T-helper 2 cell treated with Interferon-gamma antibody and Interleukin-4, amounts not matched to agents 100 ng/mL and 5 ng/mL, for 36 hours (primary cell): ENCODE measurements at places on chromosomes 12 and 14. TPM values are rescaled to one million over a fixed set of nuclear protein-coding genes. Genes with fewer than 3 reads are reported as not detected.

Gene ASCL1
- total RNA-seq, result not detected in 2 replicates

Gene NOVA1
- total RNA-seq, result 0.07 and 0.25 TPM in 2 replicates

Gene GPR84
- total RNA-seq, result 0.32 and 0.39 TPM in 2 replicates

Gene RPGRIP1
- total RNA-seq, result 0.16 TPM in 1 of 2 replicates, not detected in the other

Gene VDR
- 38.8 and 41.6 TPM in 2 replicates for total RNA-seq

Gene HOXC9
- not detected in 2 replicates for total RNA-seq

Gene LALBA
- not detected in 2 replicates for total RNA-seq

Gene KRT80
- total RNA-seq, result not detected in 2 replicates

Gene NXPH4
- 0.43 and 1.0 TPM in 2 replicates for total RNA-seq

Gene TAS2R13
- 1.4 and 1.7 TPM in 2 replicates for total RNA-seq

Gene SLCO1C1
- not detected in 2 replicates for total RNA-seq

Gene CD69
- total RNA-seq, result 83.7 and 86.5 TPM in 2 replicates

Gene GRIP1
- total RNA-seq, result not detected in 2 replicates

Gene ZNF385A
- total RNA-seq, result 0.57 and 0.70 TPM in 2 replicates

Gene A2ML1
- total RNA-seq, result not detected in 2 replicates

Gene FBLN5
- total RNA-seq, result 2.0 and 2.6 TPM in 2 replicates

Gene KLHL33
- total RNA-seq, result 0.05 and 0.11 TPM in 2 replicates

Gene PRICKLE1
- total RNA-seq, result 0.25 and 0.61 TPM in 2 replicates
